Stomach (tissue), 19 donors: ENCODE measurements at places on chromosomes 3 and 15. TPM values are rescaled to one million over a fixed set of nuclear protein-coding genes. Genes with fewer than 3 reads are reported as not detected.

GRCh38 chr15:63942486-63943365 lies 103.6 kb downstream of the DAPK2 start:
- no peak overlapping the region for H3K4me3 ChIP-seq
- no peak for DNase-seq
- H3K27ac ChIP-seq: no peak overlapping the region
- no peaks in the 10 kb centered on the region for H3K36me3 ChIP-seq
- H3K4me1 ChIP-seq: peaks cover 6% of the 10 kb centered on the region
- no peaks in the 10 kb centered on the region for H3K27me3 ChIP-seq

GRCh38 chr3:34727700-34728099 lies 911.6 kb upstream of the ARPP21 start:
- no peaks in the 10 kb centered on the region for H3K36me3 ChIP-seq
- H3K27me3 ChIP-seq: no peaks in the 10 kb centered on the region
- H3K4me3 ChIP-seq: no peak overlapping the region
- no peaks in the 10 kb centered on the region for H3K4me1 ChIP-seq

DNA sequence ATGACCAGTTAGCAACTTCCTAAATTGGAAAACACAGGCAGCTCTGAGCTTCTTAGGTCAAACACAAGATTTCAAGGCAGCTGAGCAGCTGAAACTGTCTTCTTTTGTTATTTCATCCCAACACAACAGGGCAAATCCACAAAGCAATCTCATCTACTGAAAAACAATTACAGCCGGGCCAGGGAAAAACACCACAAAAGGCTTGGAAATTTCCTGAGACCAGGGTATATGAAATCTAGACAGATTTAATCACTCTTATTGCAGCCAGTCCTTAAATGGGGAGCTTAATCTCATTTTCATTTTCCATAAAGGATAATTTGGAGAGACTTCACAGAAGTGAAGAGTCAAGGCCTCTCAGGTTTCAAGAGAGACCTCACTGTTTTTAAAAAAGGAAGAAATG lies 181.8 kb downstream of the SSR3 start:
- DNase-seq: no peak
- H3K4me3 ChIP-seq: no peak overlapping the region
- no peak overlapping the region for H3K27ac ChIP-seq
- H3K27me3 ChIP-seq: no peaks in the 10 kb centered on the region
- no peaks in the 10 kb centered on the region for H3K36me3 ChIP-seq
- no peaks in the 10 kb centered on the region for H3K4me1 ChIP-seq

GRCh38 chr3:189272500-189273119 lies 100.8 kb downstream of the TPRG1 start:
- no peak overlapping the region for H3K27ac ChIP-seq
- peaks cover 11% of the 10 kb centered on the region for H3K4me1 ChIP-seq
- no peak overlapping the region for H3K4me3 ChIP-seq
- DNase-seq: peak; percentile 15
- no peaks in the 10 kb centered on the region for H3K27me3 ChIP-seq
- H3K36me3 ChIP-seq: no peaks in the 10 kb centered on the region

- no peaks in the 10 kb centered on the region for H3K27me3 ChIP-seq
- no peaks in the 10 kb centered on the region for H3K4me1 ChIP-seq
- no peaks in the 10 kb centered on the region for H3K36me3 ChIP-seq
- DNase-seq: no peak
These were observed 12.0 kb downstream of the RAB6B start for GRCh38 chr3:133883641-133884040.

DNA sequence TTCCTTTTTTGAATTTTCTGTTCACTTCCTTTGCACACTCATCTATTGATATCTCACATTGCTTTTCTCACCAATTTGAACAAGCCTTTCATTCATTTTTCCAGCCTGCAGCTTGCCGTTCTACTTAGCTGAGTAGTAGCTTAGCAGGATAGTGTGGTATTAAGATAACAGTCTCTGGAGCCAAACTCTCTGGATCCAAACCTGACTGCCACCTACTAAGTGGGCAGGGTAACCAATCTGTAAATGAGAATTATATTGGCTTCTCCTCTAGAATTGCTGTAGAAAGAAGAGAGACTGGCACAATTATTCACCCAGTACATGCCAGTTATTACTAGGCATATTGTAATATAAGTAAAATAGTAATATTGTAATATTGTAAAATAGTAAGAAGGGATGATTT lies 40.5 kb downstream of the AQP9 start:
- H3K36me3 ChIP-seq: no peaks in the 10 kb centered on the region
- H3K4me1 ChIP-seq: no peaks in the 10 kb centered on the region
- no peak for DNase-seq

DNA sequence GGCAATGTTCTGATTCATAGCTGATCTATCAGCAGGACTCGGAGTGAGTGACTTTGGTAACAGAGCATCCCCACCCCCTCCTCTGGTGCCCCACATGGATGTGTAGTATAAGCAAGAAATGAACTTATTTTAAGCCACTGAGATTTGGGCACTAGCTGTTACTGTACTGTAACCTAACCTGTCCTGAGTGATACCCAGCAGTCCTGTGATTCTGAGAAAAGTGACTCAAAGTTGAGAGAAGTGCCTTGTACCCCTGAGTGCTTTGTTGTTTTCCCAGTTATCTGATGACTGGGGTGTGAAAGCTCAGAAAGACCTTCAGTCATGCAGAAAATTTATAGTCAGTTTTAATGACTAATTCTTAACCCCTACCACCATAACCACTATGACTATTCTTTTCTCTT lies 439.9 kb upstream of the RBMS3 start:
- no peaks in the 10 kb centered on the region for H3K36me3 ChIP-seq
- H3K4me3 ChIP-seq: no peak overlapping the region
- no peak for DNase-seq
- H3K4me1 ChIP-seq: no peaks in the 10 kb centered on the region

- no peak overlapping the region for H3K27ac ChIP-seq
- H3K27me3 ChIP-seq: no peaks in the 10 kb centered on the region
These were observed 340.6 kb downstream of the PTPRG start for GRCh38 chr3:61901986-61902385.

DNA sequence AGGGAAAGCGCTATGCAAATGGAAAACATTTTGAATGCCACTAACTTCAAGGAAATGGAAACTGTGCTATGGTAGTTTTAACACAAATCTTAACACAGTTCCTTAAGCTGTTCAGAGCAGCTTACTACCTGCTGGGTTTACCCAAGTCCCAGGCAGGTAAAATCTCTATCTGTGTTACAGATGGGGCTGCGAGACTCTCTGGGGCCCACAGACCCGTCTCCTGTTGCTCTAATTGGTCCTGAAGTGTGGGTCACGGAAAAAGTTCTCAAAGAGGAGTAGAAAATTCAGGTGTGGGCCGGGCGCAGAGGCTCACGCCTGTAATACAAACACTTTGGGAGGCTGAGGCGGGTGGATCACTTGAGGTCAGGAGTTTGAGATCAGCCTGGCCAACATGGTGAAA lies 16.9 kb upstream of the ZFYVE19 start:
- no peaks in the 10 kb centered on the region for H3K27me3 ChIP-seq
- H3K4me1 ChIP-seq: peaks cover 65% of the 10 kb centered on the region
- no peaks in the 10 kb centered on the region for H3K36me3 ChIP-seq
- DNase-seq: no peak

DNA sequence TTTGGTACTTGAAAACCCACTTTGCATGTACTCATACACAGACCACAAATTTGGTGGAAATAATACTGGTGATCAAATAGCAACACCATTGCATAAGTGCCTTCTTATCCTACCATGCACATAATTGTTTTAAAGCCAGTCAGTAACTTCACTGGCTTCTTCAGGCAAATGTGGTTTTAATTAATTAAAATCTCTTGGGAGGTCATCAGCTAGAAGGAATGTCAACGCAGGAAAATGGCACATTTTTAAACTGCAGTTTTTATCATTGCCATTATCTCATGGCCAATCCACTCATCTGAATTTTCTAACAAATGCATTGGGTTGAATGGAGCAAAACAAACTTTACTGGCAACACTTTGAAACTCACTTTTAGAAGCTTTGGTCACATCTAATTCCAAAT lies 105.7 kb upstream of the ZPLD1 start:
- H3K4me3 ChIP-seq: no peak overlapping the region
- H3K36me3 ChIP-seq: no peaks in the 10 kb centered on the region
- no peaks in the 10 kb centered on the region for H3K4me1 ChIP-seq
- DNase-seq: no peak
- no peaks in the 10 kb centered on the region for H3K27me3 ChIP-seq
- H3K27ac ChIP-seq: no peak overlapping the region

- H3K4me1 ChIP-seq: no peaks in the 10 kb centered on the region
- DNase-seq: no peak
- H3K27me3 ChIP-seq: no peaks in the 10 kb centered on the region
- no peak overlapping the region for H3K4me3 ChIP-seq
- no peak overlapping the region for H3K27ac ChIP-seq
These were observed 179.8 kb downstream of the SNRPN start for GRCh38 chr15:25134546-25134945.

DNA sequence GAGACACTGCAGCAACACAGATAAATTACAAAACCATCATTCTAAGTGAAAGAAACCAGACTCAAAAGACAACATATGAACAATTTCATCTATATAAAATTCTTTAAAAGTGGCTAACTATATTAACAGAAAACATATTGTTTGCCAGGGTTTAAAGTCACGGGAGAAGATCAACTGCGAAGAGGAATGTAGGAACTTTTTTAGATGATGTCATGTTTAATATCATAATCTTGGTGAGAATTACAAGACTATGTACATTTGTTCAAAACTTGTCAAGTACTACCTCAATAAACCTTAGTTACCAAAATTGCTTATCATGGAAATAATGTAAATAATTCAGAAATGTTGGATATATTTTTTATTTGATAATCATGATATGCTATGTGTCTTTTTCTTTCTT lies 395.1 kb upstream of the PLSCR5 start:
- H3K27me3 ChIP-seq: no peaks in the 10 kb centered on the region
- no peak overlapping the region for H3K27ac ChIP-seq
- H3K4me1 ChIP-seq: no peaks in the 10 kb centered on the region
- H3K36me3 ChIP-seq: no peaks in the 10 kb centered on the region

DNA sequence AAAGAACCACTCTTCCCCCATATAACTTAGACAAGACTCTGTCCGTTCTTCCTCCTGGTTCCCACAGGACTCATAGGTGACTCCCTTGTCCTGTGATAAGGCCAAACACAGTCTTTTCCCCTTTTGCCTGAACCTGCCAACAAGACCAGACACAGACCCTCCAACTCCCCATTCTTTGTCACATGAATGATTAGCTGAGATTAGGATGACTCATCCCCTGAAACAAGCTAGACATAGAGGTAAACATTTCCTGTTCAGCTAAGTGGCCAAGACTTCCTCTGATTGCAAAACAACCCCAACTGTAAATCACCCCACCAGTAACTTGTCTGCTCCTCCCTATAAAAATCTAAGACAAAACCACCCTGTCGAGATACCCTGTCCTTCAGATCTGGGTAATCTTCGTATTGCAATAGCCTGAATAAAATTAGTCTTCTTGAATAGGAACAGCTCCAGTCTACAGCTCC lies 11.4 kb upstream of the HTR3E start:
- no peaks in the 10 kb centered on the region for H3K27me3 ChIP-seq
- no peaks in the 10 kb centered on the region for H3K4me1 ChIP-seq
- DNase-seq: no peak
- no peaks in the 10 kb centered on the region for H3K36me3 ChIP-seq
- H3K4me3 ChIP-seq: no peak overlapping the region

GRCh38 chr3:13705051-13705450 lies 156.1 kb downstream of the FBLN2 start:
- DNase-seq: no peak
- no peak overlapping the region for H3K4me3 ChIP-seq
- H3K4me1 ChIP-seq: no peaks in the 10 kb centered on the region
- H3K27me3 ChIP-seq: peaks cover 3% of the 10 kb centered on the region
- no peaks in the 10 kb centered on the region for H3K36me3 ChIP-seq

DNA sequence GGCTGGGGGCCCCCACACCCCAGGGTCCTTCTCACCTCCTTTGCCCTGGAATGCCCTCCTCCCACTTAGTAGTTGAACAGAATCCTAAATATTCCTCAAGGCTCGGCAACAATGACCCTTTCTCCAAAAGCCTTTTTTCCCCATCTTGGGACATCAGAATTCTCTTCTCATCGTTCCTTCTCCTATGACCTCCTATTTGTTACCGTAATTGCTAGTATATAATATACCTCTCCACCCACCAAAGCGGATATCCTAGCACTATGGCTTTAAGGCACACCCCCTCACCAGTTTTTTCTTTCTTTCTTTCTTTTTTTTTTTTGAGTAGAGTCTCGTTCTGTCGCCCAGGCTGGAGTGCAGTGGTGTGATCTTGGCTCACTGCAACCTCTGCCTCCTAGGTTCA lies 16.8 kb downstream of the HDAC11 start:
- no peak for DNase-seq
- H3K4me1 ChIP-seq: peaks cover 18% of the 10 kb centered on the region
- H3K27ac ChIP-seq: no peak overlapping the region
- H3K27me3 ChIP-seq: no peaks in the 10 kb centered on the region
- peaks cover 45% of the 10 kb centered on the region for H3K36me3 ChIP-seq

GRCh38 chr3:59133311-59133710 lies 83.5 kb upstream of the CFAP20DC start:
- no peak for DNase-seq
- H3K27me3 ChIP-seq: no peaks in the 10 kb centered on the region
- H3K27ac ChIP-seq: no peak overlapping the region
- no peak overlapping the region for H3K4me3 ChIP-seq
- no peaks in the 10 kb centered on the region for H3K36me3 ChIP-seq
- peaks cover 12% of the 10 kb centered on the region for H3K4me1 ChIP-seq

Gene SERPINI1
- total RNA-seq: not detected

Gene CHP1
- 65.5 TPM for total RNA-seq

Gene GPR15
- not detected for total RNA-seq

Gene LYZL4
- total RNA-seq: not detected

Gene UPK1B
- total RNA-seq: not detected

Gene KLHL40
- not detected for total RNA-seq

Gene PLSCR4
- 22.2 TPM for total RNA-seq

Gene ZNF148
- 12.5 TPM for total RNA-seq

Gene ZPLD1
- not detected for total RNA-seq
